ENCODE measurements at places on chromosomes 4 and X.

DNA sequence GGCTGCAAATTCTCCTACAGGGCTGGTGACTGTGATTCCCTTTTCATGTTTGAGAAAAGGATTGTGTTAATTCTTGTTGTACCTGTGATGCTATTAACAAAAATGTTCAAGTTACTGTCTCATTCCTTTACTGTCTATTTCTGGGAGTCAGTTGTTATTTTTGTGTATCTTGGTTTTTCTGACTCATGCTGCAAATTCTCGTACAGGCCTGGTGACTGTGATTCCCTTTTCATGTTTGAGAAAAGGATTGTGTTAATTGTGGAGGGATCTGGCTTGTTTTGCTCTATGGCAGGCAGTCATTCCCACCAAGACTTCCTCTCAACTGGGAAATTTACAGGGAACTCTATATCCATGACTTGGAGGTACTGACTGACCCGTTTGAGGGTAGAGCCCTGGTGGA, 693.4 kb upstream of the INTU start:
- peak; percentile 32 for DNase-seq

DNA sequence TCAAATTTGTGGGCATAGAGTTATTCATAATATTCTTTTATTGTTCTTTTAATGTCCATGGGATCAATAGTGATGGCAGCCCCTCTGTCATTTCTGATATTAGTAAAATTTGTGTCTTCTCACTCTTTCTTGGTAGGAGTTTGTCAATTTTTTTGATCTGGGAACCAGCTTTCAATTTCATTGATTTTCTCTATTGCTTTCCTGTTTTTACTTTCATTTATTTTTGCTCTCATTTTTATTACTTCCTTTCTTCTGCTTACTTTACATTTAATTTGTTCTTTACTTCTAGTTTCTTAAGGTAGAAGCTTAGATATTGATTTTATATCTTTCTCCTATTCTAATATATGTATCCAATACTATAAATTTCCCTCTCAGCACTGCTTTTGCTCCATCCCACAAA, 40.7 kb downstream of the AWAT2 start:
- DNase-seq, result no peak

GRCh38 chr4:156560701-156561100, 410.9 kb downstream of the PDGFC start:
- DNase-seq, result no peak

DNA sequence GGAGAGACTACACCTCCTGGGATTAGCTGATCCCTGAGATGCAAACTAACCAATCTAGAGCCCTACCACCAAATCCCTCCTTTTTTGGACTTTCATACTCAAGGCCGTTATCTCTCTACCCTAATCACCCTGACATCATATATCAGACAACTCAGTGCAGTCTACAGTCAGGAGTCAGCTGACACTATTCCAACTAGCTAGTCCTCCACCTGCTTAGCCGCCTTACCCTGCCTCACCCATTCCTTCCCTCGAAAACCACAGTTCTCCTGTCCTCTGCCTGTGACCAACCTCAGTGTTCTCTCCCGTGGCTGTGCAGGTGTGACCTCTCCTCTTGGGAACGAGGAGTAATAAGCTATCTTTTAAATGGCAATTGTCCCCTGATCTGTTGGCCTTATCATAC, 1.8 kb upstream of the PPEF2 start:
- DNase-seq, result no peak

DNA sequence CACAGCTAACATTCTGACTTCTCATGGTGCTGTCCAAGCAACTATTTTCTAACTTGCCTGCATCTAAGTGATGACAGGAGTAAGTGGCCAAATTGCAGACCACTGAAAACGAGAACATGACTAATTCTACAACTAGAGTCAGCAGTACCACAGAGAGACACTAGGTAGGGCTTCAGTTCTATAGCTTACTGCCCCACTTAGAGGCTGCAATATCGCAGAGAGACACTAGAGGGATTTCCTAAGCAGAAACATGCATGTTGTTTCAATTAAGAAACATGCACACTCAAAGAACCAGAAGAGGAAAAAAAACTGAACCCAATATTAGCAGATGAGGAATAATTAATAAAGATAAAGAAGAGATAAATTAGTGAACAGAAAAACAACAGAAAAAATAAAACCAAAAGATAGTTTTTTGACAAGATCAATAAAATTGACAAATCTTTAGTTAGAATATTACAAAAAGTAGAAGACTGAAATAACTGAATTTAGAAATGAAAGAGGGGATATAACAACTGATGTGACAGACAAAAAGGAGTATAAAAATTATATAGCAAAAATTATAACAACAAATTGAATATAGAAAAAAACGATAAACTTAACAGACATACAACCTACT, 100.8 kb downstream of the SPIN4 start:
- no peak for DNase-seq

GRCh38 chrX:23114241-23114640, 114.5 kb downstream of the DDX53 start:
- no peak for DNase-seq

GRCh38 chrX:71634366-71634765, 16.1 kb upstream of the CXCR3 start:
- DNase-seq, result no peak

GRCh38 chrX:103197721-103198306, 17.1 kb upstream of the BEX4 start:
- no peak for DNase-seq

All from amniotic stem cell (primary cell).